ENCODE measurements at places on chromosomes 12 and 14.

- DNase-seq = peak; percentile 59
These were observed 3.1 kb upstream of the ARHGEF40 start for GRCh38 chr14:21066882-21067502.

GRCh38 chr14:31692376-31692781 is 131.2 kb downstream of the NUBPL start:
- peak; percentile 34 for DNase-seq

- DNase-seq = no peak
These were observed 203.5 kb upstream of the NOS1 start for GRCh38 chr12:117564881-117565280.

DNA sequence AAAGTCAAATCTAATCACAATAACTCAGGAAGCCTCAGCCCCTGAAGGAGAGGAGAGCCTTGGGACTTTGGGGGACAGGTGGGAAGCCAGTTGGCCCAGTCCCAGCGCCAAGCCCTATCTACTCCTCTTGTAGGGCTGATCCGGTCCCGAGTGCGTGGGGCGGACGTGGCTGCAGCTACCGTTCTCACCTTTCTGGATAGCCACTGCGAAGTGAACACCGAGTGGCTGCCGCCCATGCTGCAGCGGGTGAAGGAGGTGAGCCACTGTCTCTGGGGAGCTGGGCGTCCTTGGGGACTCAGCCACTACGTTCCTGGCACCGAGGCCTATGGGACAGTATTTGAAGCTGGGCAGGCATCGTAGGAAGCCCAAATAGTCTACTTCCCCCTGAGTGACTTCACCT is 68.4 kb downstream of the GALNT16 start:
- DNase-seq = peak; percentile 64

DNA sequence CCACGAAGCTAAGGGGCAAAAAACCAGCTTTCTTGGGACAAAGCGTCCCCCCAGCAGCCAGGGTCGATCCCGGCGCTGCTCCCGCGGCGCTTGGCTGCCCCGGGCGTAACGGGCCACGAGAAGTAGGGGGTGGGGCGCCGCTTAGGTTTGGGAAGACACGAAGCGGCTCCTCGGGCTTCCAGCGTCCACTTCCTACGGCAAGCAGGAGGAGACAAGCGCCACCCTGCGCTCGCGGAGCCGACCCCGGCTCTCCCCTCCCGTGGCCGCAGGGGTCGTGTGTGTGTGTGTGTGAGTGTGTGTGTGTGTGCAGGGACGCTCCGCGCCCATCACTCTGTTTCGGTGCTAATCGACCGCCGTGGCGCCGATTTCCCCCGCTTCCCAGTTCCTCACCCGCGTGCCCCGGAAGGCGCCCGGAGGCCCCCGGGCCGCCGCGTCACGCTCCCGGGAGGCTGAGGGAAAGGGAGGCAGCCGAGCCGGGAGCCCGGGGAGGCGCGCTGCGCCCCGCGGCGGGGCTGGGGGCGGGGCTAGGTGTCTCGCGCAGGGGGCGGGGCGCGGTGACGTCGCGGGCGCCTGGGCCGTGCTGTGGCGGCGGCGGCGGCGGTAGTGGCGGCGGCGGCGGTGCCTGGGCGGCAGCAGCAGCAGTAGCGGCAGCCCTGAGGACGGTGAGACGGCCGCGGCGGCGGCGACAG is at the start of gene ERC1:
TSS of gene ERC1 (plus strand) at position 563 of the 689 bp plus-strand sequence. CDS start 36,681 bp downstream, outside the sequence.
- DNase-seq = peak; percentile 98

- no peak for DNase-seq
These were observed 107.1 kb downstream of the TTC8 start for GRCh38 chr14:88931321-88932110.

- no peak for DNase-seq
These were observed 6.3 kb downstream of the SIVA1 start for GRCh38 chr14:104758981-104759969.

DNA sequence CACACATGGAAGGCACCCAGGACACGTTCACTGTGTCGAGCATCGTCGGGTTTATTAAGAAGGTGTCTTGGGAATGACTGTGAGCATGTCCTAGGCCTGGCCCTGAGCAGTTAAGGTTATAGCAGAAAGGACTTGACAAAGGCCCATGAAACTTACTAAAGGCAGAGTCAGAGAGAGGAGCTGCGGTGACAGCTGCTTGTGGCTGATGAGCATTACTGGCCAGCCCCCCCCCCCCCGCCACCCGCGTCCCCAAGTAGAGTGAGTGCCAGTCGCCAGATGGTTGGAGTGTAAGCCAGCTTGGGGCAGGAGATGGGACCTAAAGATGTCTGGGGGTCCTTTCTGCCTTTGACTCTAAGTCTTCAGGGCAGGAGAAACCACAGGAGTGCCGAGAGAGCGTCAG is 169.9 kb downstream of the TSPAN9 start:
- DNase-seq = peak; percentile 50

DNA sequence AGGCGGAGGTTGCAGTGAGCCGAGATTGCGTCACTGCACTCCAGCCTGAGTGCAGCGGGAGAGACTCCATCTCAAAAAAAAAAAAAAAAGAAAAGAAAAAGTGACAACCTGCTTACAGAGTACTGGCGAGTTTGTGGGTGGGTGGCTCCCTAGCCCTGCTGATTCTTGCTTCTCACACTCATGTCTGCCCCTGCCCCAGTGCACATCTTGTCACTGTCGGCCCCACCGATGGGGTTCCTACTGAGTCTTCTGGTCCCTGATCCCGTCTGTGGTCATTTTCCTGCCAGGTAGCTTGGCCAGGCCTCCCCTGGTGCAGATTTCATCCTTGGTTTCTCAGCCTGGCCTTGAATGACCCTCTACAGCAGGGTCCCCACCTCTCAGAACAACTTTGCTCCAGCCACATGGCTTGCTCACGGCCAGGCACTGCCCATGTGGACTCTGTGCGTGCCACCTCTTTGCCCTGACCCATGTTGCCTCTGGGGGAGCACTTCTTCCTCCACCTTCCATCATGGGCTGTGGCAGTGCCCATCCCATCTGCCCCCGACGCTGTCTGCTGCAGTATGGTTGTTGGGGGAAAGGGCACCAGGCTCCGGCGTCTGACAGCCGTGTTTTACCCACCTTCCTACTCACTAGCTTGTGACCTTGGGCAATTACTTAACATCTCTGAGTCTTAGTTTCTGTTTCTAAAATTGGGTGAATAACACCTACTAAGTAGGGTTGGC is 2.1 kb upstream of the PTPN6 start:
- DNase-seq = peak; percentile 57

GRCh38 chr14:97129639-97130038 is 332.5 kb downstream of the VRK1 start:
- DNase-seq = no peak

DNA sequence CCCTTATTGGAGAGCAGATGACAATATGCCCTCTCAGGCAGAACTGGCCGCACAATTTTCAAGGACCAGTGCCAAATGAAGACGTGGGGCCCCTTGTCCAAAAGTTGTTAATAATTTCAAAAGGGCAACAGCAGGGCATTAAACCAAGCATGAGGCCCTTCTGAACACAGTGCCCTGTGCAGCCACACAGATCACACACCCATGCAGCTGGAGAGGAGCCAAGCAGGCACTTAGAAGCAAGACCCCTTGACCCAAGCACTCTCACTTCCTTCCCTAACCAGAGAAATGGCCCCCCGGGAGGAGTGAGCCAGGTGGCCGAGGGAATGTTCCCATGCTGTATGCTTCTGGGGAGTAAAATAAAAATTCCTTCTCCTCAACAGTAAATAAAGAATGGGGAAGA is 114.0 kb upstream of the TMPO start:
- DNase-seq = no peak

DNA sequence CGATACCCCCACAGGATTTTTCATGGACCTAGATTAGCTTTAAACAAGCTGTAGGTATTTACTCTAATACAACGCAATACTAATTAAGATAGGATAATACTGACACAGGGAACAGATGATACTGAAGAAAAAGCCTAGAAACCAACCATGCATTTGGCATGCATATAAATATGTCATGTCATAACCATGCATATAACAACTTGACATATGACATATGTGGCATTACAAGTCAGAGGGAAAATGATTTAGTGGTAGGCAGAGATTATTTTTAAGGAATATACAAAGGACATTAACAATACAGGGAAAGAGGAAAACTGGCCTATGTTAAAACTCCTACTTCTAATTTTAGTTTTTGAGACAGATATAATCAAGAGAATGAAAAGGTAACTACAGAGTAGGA is 27.9 kb downstream of the CAPS2 start:
- no peak for DNase-seq

DNA sequence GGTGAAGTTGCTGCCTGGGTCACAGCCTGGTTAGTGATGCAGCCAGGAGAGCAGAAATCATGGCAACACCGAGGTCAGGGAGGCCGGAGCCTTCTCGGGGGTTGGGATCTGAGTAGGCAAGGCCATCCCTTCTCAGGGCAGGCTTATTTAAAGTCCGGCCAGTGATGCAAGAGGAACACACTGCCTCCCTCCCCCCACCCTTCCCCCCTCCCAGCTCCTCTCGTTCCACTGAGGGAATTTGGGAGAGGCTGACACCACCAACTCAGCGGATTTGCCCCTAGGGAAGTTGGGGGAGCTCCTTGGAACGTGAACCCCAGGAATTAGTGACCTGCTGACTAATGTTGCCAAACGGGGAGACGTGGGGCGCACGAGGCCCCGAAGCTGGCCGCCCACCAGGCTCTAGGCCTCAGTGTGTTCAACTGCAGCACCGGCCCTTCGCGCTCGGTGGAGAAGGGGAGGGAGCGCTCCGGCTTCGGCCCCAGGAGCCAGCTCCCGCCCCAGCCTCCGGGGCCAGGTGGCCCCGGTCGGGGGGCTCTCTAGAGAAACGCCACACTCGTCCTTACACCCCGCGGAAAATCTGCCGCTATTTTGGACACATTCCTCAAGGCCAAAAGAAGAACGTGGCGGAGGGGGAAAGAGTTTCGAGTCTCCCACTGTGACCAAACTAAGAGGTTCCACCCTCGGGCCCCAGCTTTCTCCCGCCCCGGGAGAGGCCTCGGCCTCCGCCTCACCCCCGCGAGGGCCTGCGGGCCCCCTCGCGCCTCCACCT is 1.6 kb downstream of the CTDSP2 start:
- DNase-seq = peak; percentile 60

GRCh38 chr12:67589078-67589477 is 59.5 kb upstream of the DYRK2 start:
- no peak for DNase-seq

- no peak for DNase-seq
These were observed 37.0 kb upstream of the SFSWAP start for GRCh38 chr12:131673888-131674257.

- DNase-seq = no peak
These were observed 367.3 kb downstream of the C12orf50 start for GRCh38 chr12:87661786-87662377.

GRCh38 chr14:89760086-89760485 is 194.4 kb downstream of the EFCAB11 start:
- DNase-seq = no peak

GRCh38 chr12:2680676-2681039 is 114.1 kb upstream of the FKBP4 start:
- no peak for DNase-seq

- DNase-seq = no peak
These were observed 818 bp downstream of the VPS33A start for GRCh38 chr12:122265476-122265875.

- no peak for DNase-seq
These were observed 210.9 kb upstream of the ARID2 start for GRCh38 chr12:45518291-45519235.

GRCh38 chr12:11162502-11162901 is 8.5 kb upstream of the SMIM10L1 start:
- no peak for DNase-seq

GRCh38 chr12:109273354-109273753 is 35.7 kb downstream of the FOXN4 start:
- DNase-seq = no peak

GRCh38 chr14:64098120-64098519 is 196.1 kb downstream of the ESR2 start:
- no peak for DNase-seq

DNA sequence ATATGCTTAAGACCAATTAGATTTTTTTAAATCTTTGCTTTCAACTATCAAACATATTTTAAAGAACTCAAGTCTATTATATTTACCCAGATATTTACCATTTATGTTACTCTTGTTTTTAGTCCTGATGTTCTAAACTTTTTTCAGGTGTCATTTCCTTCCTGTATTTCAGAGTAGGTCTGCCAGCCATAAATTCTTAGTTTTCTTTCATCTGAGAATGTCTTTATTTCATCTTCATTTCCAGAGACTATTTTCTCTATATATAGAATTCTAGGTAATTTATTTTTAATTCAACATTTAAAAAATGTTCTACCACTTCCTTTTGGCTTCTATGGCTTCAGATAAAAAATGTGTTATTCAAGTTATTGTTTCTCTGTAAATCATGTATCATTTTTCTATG is 218.2 kb upstream of the AMIGO2 start:
- DNase-seq = no peak

- DNase-seq = no peak
These were observed 5.0 kb downstream of the MLH3 start for GRCh38 chr14:75046275-75046674.

GRCh38 chr12:57127101-57127725 is 1.1 kb upstream of the LRP1 start:
- DNase-seq = peak; percentile 72

GRCh38 chr12:34291426-34291901 is 269.2 kb downstream of the ALG10 start:
- no peak for DNase-seq

DNA sequence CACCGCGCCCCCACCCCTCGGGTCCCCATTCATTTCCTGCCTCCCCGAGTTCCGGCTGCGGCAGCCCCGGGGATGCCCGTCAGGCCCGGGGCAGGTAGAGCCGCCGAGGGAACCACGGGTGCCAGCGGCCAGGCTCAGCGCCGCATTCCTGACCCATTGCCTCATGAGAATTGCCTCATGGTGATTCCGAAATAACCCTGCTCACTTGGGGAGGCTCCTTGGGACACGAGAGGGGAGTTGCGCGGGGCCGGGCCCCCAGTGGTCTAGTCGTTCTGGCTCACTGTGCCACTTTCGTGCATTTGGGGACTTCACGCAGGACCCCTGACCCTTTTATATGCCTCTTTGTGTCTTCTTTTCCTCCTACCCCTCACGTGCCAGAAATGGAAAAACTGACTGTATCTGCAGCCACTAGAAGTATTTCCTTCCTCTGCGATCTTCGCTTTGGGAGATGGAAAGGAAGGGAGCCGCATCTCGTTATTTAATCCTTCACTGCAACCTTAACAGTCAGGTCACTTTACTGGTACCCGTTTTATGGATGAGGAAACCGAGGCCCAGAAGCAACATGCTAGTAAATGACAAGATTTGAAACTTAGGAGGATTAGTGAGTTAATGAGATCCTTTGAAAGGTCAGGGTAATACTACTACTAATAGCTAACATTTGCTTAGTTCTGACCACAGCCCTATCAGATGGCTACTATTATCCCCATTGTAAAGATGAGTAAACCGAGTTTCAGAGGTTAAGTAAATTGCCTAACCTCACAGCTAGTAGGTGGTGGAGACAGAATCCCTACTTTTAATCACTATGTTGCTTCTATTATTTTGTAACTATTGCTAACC is 768 bp downstream of the PTPN11 start:
- no peak for DNase-seq

- DNase-seq = no peak
These were observed 4.3 kb downstream of the SPTLC2 start for GRCh38 chr14:77612011-77612620.

- DNase-seq = no peak
These were observed 12.5 kb downstream of the PRDM4 start for GRCh38 chr12:107748472-107748871.

All from D341Med (cell line).